ENCODE measurements at places on chromosomes 16 and 17.
A peak's percentile ranks its signal among the peaks of the same experiment; 100 is the strongest.

DNA sequence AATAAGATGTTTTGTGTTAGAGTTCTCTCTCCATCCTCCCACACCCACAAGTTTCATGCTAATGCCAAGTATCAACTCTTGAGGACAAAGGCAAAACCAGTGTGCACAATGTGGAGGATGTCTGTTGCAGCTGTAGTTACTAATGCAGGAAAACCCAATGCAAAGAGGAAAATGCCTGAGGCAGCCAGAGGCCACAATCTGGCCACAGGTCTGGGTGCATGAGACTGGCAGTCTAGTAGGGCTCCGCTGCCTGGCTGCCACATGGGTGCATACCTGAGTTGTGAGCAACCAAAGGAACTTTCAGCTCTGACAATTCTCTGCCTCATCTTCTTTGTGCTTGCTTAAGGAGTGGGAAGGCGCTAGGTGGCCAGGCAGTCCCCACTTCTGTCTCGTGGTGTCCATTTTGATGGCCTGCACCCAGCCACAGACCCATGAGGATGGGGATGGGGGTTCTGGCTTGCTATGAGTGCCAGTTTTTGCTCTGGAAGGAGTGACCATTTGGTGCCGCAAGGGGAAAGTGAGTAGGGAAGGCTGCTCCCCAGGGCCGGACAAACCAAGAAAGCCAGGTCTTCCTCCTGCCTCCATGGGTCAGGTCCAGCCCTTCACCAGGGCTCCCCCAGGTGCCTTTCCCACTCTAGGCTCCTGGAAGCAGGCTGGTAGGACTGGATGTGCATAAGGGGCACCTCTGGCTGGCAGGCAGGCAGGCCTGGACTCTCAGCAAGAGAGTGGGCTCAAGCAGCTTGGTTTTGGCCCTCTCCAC lies 4.2 kb upstream of the GFOD2 start:
- H3K36me3 ChIP-seq, result peaks cover 11% of the 10 kb centered on the region
- H3K4me1 ChIP-seq, result peaks cover 20% of the 10 kb centered on the region
- no peak overlapping the region for H3K27ac ChIP-seq
- H3K27me3 ChIP-seq, result no peaks in the 10 kb centered on the region
- no peak overlapping the region for H3K4me3 ChIP-seq

GRCh38 chr16:3074860-3075522 lies 9.6 kb downstream of the IL32 start:
- H3K27me3 ChIP-seq, result no peaks in the 10 kb centered on the region
- DNase-seq, result peak; percentile 90
- H3K4me1 ChIP-seq, result peaks cover 75% of the 10 kb centered on the region

- no peak for DNase-seq
- H3K27ac ChIP-seq, result no peak overlapping the region
- no peak overlapping the region for H3K4me3 ChIP-seq
- H3K4me1 ChIP-seq, result peaks cover 2% of the 10 kb centered on the region
- peaks cover 8% of the 10 kb centered on the region for H3K27me3 ChIP-seq
These were observed 15.0 kb upstream of the MYLK3 start for GRCh38 chr16:46763147-46763546.

GRCh38 chr17:57943645-57944044 lies 11.6 kb downstream of the CUEDC1 start:
- DNase-seq, result no peak
- H3K4me1 ChIP-seq, result peaks cover 26% of the 10 kb centered on the region
- no peak overlapping the region for H3K27ac ChIP-seq
- H3K4me3 ChIP-seq, result no peak overlapping the region

Measured in activated T-helper 2 cell treated with anti-CD3 and anti-CD28 coated beads, Interferon-gamma antibody, Interleukin-2, Interleukin-4, amounts not matched to agents 10 μg/mL and 5 μg/mL and 100 μg/mL, durations not matched to agents 14 hours and 24 hours and 36 hours (primary cell).